HCT116 (cell line): ENCODE measurements at places on chromosomes 5 and 9. TPM values are rescaled to one million over a fixed set of nuclear protein-coding genes. Genes with fewer than 3 reads are reported as not detected.

Gene C8G
- total RNA-seq: 2.1 TPM

Gene DTWD2
- 5.2 TPM for total RNA-seq

Gene PTPRD
- 0.02 TPM for total RNA-seq

Gene CCNO
- 12.1 TPM for total RNA-seq

Gene UGT3A2
- not detected for total RNA-seq

Gene OR13D1
- not detected for total RNA-seq

Gene GPR150
- total RNA-seq: not detected

Gene INSYN2B
- total RNA-seq: not detected

Gene C9orf152
- total RNA-seq: not detected

Gene SLC6A7
- not detected for total RNA-seq

Gene RASEF
- total RNA-seq: 0.12 TPM

Gene INSL6
- not detected for total RNA-seq

Gene GNA14
- 0.25 TPM for total RNA-seq

Gene IQGAP2
- total RNA-seq: 2.0 TPM

Gene KIAA0825
- total RNA-seq: 1.4 TPM

Gene GRXCR2
- total RNA-seq: not detected

Gene GABRP
- total RNA-seq: not detected

Gene STK10
- 22.9 TPM for total RNA-seq

Gene SLC22A4
- 0.59 TPM for total RNA-seq

Gene SLC34A1
- total RNA-seq: not detected

Gene PCDHAC2
- total RNA-seq: 3.2 TPM

Gene GABRA6
- not detected for total RNA-seq

Gene CDC25C
- 19.3 TPM for total RNA-seq

Gene MAMDC4
- total RNA-seq: 17.3 TPM
